ENCODE measurements at places on chromosomes 11 and 22.

DNA sequence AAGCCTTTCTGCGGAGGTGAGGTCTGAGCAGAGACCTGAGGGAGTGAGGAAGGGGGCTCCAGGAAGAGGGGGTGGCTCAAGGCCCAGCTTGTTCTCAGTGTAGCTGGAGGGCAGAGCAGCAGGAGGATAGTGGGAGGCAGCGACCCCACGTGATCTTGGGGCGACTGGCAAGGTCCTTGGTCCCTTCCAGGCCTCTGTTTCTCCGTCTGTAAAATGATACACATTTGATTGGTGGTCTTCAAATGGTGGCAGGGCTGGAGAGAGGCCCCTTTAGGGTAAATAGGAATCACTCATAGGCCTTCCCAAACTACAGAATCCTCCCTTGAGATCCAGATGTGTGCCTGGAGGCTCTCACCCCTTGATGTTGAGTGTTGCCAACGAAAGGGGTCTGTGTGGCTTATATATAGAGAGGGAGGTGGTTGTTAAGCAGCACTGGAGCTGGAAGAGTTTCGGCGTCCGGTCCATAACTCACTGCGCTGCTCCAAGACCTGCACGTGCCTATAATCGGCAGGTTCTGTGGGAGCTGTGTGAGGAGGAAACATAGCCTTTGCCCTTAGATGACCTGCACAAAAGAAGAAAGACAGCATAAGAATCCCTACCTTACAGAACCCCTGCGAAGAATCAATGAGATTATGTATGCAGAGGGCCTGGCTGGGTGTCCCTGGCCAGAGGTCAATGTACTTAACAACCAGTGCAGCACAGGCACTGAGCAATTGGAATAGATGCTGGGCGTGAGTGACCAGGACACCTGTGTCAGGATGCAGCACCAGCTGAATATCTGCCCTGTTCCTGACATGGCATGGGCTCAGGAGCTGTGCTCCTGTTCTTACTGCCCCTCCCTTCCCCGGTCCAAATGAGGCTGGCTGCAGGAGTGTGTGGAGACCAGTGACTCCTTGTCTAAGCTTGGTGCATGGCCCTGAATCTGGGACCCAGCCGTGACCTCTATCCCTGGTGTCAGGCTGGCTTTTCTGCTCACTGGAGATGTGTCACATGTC is 28.7 kb downstream of the OTOG start:
- no peak for DNase-seq

- DNase-seq = no peak
Observed at GRCh38 chr22:20656902-20657836, 116.7 kb upstream of the SERPIND1 start.

DNA sequence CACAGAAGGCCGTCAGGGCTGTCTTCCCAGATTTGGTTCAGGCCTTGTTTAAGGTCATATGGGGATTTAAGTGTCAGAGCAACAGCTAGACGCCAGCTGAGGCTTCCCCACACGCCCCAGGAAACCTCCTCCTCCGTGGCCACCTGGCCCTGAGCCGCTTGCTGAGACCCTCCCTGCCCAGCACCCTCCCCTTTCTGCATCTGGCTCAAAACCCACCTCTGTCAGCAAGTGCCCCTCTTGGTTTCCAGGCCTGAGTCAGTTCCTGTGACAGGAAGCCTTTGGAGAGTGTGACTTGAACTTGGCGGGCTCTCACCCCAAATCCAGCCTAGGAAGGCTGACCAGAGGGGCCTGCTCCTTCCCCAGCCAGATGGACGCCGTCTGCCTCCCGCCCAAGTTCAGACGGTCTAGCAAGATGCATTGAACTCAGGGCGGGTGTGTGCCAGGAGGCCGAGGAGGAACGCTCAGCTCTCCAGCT is 561 bp downstream of the FXYD2 start:
- no peak for DNase-seq

GRCh38 chr11:58574881-58575280 is 775 bp downstream of the LPXN start:
- no peak for DNase-seq

DNA sequence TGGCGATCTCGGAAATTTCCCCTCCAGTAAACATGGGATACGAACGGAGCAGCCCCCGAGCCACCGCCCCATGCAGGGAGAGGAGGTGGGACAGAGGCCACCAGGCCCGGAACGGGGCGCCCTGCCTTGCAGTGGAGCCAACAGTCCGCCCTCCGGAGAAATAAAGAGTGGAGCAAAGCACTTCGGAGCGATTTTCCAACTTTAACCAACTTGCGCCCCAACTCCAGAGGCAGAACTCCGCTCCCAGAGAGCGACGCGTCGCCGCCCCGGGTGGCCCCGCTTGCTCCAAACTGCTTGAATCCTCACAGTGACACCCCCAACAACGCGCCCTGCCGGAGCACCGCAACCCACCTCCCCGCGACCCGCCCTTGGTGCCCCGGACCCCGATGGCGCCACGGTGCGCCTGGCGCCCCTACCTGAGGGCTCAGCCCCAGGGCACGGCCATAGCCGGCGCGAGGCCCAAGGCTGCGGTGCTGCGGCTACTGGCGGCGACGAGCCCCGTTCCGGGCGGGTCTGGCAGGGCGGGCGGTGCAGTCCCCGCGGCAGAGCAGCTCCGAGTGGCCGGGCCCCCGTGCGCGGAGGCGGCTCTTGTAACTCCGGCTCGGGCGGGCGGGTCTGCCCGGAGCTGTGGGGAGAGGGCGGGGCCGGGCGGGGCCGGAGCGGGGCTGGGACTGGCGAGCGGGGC is at the start of gene AHNAK:
AHNAK (minus strand) TSS at position 563 of the 685 bp plus-strand sequence. CDS start 10,708 bp downstream, outside the sequence.
- peak; percentile 39 for DNase-seq

- DNase-seq = peak; percentile 19
Observed at GRCh38 chr22:41021613-41022454, 70.6 kb upstream of the EP300 start.

GRCh38 chr11:97136067-97136466 is 746.3 kb downstream of the JRKL start:
- no peak for DNase-seq

GRCh38 chr11:121595717-121596161 is 143.0 kb upstream of the SORL1-AS1 start:
- DNase-seq = no peak

GRCh38 chr22:27775087-27775698 is 26.4 kb downstream of the MN1 start:
- no peak for DNase-seq

Data from bone marrow (tissue), 2 donors.